GM03348 (cell line): ENCODE measurements at places on chromosomes 13 and 19.
A peak's percentile ranks its signal among the peaks of the same experiment; 100 is the strongest.

DNA sequence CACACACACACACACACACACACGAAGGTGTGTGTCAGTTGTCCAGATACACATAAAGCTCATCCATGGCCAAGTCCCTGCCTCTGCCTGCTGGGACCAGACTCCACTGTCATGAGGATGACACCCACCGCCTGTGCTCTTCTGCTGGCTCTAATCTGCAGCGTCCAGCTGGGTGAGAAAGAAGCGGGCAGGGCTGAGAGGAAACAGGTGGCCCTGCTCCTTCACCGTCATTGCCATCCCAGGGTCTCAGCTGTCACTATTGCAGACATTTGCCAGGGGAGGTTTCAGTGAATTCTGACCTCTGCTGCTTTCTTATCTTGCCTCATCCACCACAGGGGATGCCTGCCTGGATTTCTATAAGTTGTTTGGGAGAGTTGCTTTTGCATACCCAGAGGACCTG, 31.4 kb downstream of the SCGB2B2 start:
- DNase-seq = no peak

GRCh38 chr13:20192158-20192835, 441 bp downstream of the GJB2 start:
- peak; percentile 27 for DNase-seq

DNA sequence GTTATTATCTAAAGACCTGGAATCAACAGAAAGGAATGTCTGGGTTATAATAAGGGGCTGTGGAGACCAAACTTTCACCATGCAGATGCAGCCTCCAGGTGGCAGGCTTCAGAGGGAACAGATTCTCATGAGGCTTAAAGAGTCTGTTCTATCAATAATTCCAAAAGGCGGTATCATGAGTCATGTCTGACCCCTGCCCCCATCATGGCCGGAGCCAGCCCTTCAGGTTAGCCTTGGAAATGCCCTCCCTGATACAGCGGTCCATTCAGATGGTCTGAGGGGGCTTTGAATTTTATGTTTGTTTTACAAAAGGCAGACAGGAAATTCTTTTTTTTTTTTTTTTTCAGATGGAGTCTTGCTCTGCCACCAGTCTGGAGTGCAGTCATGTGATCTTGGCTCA, 21.7 kb upstream of the LAMP1 start:
- peak; percentile 70 for DNase-seq

- no peak for DNase-seq
Measured at GRCh38 chr13:98345107-98345935, 168.3 kb upstream of the RNF113B start.

- DNase-seq = no peak
Measured at GRCh38 chr13:31052478-31052877, 109.2 kb downstream of the HSPH1 start.
